Right ventricle myocardium superior (tissue), 1 donor: ENCODE measurements at places on chromosomes 5 and 9.

- DNase-seq: no peak
Measured at GRCh38 chr9:33425128-33425533, 22.3 kb downstream of the AQP3 start.

DNA sequence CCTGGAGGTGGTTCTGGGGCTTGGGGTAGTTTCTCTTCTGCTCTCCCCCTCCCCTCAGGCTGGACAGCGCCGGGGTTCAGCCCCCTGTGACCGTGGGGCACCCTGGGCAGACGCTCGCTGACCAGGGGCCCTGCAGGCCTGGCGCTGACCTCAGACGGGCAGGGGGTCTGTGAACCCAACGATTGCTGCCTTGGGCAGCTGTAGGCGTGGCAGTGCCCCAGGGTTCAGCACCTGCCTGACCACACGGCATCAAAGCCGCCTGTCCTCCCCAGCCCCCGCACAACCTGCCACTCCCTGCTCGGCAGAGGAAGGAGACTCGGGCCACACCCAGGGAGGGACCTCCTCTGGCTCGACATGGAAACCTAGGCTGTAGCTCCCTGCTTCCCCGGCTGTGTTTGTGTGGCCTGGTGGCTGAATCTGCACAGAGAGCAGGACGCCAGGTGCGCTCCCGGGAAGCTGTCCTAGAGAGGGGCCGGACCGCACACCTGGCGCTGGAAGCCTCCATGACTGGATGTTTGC lies 12.2 kb downstream of the LCN12 start:
- no peak for DNase-seq

- DNase-seq: peak; percentile 20
Measured at GRCh38 chr9:133945314-133945975, 46.7 kb downstream of the VAV2 start.

GRCh38 chr9:117114768-117115167 lies 300.1 kb downstream of the ASTN2 start:
- no peak for DNase-seq

- no peak for DNase-seq
Measured at GRCh38 chr5:91186101-91186500, 197.0 kb downstream of the ARRDC3 start.

DNA sequence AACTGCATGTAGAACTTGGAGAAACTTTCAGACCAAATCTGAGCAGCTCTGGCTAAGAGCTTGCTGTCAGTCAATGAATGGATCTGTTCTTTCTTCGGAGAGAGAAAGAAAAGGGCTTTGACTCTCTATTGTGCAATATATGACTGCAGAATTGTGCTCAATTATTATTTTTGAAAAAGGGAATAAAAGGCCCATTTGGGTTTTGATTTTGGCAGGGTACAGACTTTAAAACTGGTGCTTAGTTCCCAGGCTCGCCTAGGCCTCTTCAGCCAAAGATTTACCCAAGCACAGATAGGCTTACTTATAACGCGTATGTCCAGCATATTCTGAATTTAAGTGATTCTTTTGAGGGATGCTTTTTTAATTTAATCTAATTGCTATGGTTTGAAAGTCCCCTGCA lies 59.3 kb downstream of the RETREG1 start:
- DNase-seq: no peak

DNA sequence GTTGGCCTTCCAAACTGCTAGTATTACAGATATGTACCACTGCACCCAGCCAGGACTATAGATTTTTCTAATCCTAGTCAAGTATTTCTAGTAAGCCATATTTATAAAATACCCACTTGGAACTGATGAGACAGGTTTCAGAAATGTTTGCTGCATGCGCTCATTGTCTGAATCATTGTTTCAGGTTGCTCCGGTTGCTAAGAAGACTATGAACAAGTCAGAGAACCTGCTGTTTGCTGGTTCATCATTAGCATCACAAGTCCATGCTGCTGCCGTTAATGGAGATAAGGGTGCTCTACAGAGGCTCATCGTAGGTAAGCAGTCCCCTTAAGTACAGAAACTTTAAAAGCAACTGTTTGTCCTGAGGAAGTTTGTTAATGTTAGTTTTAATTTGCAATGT lies 5.3 kb downstream of the INVS start:
- DNase-seq: no peak

- no peak for DNase-seq
Measured at GRCh38 chr5:7218141-7218540, 177.8 kb upstream of the ADCY2 start.

GRCh38 chr5:84255315-84255714 lies 129.4 kb downstream of the EDIL3 start:
- DNase-seq: no peak

DNA sequence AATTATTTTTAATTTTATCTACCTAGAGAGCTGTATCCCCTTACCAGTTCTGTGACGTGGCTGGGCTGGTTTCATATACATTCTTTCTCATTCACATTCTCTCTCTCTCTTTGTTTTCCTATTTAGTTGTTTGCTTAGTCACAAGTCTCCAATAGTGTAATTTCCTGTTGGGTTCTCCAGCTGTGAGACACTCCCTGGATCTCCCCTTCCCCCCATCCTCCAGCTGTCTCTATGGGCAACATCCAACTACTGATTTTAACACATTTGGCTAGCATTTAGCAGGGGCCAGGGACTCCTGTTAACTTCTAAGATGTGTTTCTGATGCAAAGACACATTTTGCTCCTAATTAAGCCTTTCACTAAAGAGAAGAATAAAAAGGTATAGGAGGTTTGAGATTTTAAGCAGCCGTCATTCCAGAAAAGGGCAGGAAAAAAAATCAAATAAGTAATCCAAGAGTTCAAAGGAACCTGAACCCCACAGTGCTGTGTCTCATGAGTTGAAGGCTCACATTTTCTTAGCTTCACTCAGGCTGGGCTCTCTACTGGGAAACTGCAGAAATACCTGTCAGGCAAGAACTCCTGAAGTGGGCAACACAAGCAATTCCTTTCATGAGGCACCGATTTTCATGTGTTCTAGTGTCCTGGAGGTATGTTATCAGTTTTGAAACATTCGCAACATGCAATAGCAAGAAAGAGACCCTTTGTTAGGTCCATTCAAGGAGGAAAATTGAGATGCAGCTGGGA lies 198.7 kb upstream of the C9orf72 start:
- DNase-seq: no peak

DNA sequence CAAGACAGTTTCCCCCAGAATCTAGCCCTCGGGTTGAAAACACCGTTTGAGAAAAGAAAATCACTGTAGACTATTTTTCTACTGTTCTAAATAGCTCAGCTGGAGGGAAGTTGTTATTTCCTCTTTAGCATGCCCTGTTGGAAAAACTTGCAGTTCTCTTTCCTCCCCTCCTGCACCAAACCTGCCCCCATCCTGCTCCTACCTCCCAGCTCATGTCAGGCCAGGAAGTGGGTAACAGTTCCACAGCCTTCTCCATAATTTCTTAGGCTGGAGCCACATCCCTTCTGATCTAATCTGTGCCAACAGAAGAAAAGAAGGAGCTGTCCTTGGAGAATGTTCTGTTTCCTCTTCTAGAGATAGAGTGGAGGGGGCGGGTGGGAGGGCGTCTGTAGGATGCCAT lies 437.7 kb downstream of the SPOCK1 start:
- DNase-seq: no peak

DNA sequence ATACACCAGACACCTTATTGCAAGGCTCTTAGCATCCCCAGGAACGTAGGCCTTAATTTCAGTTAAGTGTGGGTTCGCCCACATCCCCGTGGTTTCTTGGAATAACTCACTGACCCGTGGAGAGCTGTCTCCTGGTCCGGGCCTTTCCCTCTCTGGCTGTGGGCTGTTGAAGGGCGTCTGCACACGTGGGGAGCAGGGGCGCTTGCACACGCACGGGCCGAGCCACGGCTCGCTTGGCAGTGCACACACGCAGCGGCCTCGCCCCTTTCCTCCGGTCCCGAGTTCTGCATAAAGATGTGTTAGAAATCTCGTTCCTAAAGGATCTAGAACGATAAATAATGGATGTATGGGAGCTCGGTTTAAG lies 141.9 kb downstream of the PBX3 start:
- DNase-seq: peak; percentile 54
